ENCODE measurements at places on chromosomes 3 and 15.
A peak's percentile ranks its signal among the peaks of the same experiment; 100 is the strongest.

DNA sequence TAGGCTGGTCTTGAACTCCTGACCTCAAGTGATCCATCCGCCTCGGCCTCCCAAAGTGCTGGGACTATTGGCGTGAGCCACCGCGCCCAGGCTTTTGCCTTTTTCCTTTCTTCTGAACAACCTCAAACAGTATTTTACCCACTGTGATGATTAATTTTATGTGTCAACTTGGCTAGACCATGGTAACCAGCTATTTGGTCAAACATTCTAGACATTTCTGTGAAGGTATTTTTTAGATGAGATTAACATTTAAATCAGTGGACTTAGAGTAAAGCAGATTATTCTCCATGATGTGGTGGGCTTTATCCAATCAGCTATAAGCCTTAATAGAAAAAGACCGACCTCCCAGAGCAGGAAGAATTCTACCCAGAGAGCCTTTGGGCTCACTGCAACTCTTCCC lies 6.0 kb downstream of the SPATA12 start:
- no peak for DNase-seq

DNA sequence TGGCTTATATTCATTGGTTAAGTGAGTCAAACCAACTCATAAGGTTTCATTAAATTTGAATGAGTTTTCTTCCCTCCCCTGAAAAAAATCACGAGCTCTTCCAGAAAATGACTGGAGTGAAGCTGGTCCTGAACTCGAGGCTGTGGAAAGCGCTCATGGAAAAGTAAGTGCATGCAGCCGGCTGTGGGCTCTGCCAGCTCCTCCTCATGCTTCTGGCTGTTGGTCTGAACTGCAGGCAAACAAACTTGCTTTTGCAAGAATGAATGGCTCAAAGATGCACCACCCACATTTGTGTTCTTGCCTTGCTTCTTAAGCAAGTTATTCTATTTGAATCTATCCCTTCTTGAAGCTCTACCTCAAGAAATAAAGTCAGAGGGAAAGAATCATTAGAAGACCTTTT lies 6.2 kb downstream of the ETV5 start:
- no peak for DNase-seq

DNA sequence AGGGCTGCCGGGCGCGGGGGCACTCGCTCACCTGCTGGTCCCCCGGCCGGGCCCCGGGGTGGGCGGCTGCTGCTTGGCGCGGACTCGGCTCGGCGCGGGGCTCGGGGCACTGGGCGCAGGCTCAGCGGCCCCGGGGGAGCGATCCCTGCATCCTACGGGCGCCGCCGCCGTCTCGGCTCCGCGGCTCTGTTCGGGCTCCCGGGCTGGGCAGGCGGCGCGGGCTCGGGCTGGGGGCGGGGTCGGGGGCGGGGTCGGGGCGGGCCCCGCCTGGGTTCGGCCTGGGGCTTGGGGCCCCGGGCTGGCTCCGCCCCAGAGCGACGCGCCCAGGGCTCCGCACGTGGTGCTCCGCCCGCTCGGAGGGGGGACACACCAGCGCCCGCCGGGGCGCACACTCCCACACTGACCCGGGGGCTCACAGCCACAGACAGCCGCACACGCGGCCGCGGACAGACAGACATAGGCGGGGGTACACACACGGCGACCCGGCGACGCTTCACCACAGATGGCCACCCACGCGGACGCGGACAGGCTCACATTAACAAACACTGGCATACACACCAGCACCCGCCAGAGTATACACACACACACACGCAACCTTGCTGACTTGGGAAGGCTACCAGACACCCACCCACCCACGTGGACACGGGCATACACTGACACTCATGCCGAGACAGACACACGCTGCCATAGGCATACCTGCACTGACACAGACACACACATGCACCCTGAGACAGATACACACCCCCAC lies at the start of gene SCN5A:
SCN5A (minus strand) TSS at position 188 of the 748 bp plus-strand sequence. CDS start 16,380 bp downstream, outside the sequence.
- peak; percentile 57 for DNase-seq

DNA sequence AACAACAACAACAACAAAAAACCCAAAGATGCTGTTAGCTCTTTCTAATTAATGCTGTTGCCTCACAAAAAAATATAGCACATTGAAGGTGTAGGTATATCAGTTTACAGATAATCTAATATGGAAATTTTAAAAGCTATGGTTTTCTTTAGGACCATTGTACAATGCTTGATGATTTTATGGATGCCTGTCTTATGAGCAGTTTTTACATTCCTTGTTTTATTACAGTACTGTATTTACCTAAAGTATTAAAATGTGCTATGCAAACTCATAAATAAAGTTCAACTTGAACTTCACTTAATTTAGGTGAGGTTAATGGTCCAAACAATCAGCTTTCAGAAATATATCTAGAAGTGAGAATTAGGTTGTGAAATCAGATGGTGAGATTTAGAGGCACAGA lies 212.2 kb upstream of the GOLIM4 start:
- no peak for DNase-seq

DNA sequence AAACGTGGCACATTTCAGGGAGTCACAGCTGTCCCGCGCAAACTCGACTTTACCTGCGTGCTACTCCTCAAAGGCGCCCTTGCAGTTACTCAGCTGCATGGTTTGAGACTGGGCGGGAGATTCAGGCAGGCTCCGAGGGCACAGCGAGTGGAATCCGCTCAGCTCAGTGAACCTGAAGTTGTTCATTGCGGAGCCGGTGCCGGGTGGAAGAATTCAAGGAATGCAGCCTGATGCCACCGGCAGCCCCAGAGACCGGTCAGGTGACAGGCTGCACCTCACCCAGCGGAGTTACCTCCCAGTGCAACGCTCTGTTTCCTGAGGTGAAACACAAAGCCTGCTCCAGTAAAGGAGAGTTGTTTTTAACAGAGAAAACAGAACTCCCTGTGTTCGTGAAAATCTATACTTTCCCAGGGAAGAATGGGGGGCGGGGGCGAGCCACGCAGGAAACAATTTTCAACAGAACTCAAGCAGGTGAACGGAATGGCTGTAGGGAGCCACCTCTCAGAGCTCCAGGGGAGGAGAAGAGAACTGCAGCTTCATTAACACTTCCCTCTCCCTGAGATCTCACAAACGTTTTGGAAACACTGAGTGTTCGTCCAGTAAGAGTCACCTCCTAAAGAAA lies 3.8 kb downstream of the VEPH1 start:
- DNase-seq: no peak

GRCh38 chr15:66703540-66703941 lies 1.5 kb downstream of the SMAD6 start:
- DNase-seq: peak; percentile 47

- no peak for DNase-seq
These were observed 156.9 kb upstream of the CNTN3 start for GRCh38 chr3:74771401-74771800.

All from GM12892 (cell line).